ENCODE measurements at places on chromosomes 12 and 14. TPM values are rescaled to one million over a fixed set of nuclear protein-coding genes. Genes with fewer than 3 reads are reported as not detected.

DNA sequence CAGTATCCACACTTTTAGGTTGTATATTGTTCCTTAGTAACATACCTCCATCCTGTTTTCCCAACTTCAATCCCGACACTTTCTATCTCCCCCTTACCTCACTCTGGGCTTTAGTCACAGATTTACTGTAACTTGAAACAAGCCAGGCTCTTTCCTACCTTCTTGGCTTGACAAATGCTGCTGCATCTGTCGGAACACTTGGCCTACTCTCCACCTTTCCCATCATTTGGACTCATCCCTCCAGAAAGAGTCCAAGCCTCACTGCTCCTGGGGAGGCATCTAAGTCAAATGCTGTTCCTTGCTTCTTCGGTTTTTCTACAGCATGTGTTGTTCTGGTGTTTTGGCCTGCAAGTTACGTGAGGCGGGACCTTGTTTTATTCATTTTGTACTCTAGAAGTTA, 142.4 kb downstream of the DACT1 start:
- DNase-seq = no peak

DNA sequence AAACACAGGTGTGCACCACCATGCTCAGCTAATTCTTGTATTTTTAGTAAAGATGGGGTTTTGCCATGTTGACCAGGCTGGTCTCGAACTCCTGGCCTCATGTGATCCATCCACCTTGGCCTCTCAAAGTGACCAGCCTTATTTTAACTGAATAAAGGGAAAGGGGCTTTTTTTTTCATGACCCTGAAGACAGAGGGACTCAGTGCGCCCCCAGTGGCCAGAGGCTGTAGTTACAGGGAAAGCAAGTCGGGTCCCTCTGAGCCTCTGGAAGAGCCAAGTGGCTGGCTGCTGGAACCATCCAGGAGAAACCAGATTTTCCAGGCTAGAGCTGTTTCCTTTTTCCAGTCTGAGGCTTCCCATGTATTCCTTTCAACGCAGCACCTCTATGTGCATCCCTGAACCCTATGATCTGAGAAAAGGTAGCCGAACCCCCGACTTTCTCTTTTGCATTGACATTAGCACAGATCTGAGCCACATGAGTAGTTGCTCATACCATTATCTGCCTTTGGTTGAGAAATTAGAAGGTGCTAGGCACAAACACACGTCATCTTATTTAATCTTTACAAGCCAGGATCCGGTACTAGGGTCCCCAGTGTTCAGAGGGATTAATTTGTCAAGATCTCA, 342.7 kb downstream of the CACNA1C start:
- DNase-seq = peak; percentile 47

Gene PZP
- not detected for total RNA-seq

- peak; percentile 74 for DNase-seq
These were observed 2.3 kb upstream of the SCNN1A start for GRCh38 chr12:6377667-6377994.

GRCh38 chr12:43029971-43030370, 440.4 kb upstream of the PRICKLE1 start:
- no peak for DNase-seq

- DNase-seq = no peak
These were observed 40.3 kb downstream of the SLC38A2 start for GRCh38 chr12:46332260-46332659.

DNA sequence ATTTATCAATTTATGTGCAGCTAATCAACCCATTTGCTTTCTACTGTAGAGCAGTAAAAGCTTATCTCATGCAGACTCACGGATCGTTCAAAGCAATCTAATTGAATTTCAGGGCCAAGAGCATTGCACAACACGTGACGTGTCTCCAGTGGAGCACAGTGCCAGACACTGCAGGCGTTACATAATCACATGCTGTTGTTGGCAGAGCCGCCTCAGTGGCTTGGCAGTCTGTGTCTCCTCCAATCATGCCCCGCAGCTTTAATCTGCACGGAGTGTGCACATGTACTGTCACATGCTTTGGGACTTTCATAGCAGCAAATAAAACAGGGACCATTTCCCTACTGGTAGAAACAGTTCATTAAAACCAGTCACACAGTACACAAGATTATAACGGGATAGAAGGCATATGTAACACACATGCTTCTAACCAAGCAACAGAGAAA, 309.3 kb downstream of the ITPR2 start:
- DNase-seq = peak; percentile 90

DNA sequence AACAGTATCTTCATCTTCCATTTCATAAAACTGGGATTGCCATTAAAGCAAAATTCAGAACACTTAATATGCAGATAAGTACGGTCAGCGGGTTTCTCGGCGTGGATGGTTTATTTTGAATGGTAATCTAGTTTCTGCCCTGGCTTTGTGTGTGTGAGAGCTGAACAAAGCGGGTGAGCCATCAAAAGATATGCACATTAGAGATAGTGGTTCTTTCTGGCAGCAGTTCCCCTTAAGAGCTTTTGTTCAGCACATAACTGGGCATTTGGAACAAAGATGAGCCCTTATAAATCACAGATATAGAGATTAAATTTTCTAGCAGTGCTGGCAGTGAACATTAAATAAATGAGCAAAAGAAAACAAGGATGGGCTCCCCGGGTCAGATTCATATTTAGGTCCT, 207.5 kb downstream of the CALM1 start:
- DNase-seq = no peak

GRCh38 chr12:49720214-49720613, 13.0 kb upstream of the FMNL3 start:
- DNase-seq = no peak

DNA sequence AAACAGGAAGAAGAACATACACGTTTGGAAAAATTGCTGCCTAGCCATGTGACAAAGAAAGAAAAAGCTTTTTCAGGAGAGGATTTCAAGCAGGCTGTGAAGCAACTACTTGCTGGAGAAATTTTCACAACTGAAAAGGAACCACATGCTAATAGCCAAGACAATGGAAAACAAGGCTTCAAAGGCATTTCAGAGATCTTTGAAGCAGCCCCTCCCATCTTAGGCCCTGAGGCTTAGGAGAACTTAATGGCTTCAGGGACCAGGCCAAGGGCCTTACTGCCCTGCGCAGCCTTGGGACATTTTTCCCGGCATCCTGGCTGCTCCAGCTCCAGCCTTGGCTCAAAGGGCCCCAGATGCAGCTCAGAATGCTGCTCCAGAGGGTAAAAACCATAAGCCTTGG, 255.9 kb upstream of the ARID2 start:
- DNase-seq = no peak

Gene TCL1B
- not detected for total RNA-seq

- DNase-seq = peak; percentile 22
These were observed 10.1 kb upstream of the GRIP1 start for GRCh38 chr12:66688846-66689439.

DNA sequence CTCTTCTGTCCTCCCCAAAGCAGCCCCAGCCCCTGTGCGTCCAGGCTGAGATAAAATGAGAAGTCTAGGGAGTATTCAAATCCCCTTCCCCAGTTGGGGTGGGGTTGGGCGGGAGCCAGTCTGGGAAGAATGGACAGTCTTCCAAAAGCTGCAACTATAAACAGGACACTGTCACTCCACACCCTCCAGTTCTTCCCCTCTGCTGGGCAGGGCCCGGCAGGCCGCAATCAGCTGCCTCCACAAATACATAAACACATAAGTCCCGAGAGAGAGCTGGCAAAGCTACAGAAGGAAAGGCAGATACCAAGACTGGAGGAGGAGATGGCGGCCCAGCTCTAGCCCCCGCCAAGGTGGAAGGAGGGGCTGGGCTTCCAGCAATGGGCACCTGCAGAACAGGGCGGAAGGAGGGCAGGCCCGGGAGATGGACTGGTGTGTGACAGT, 12.7 kb downstream of the LTBP2 start:
- no peak for DNase-seq

DNA sequence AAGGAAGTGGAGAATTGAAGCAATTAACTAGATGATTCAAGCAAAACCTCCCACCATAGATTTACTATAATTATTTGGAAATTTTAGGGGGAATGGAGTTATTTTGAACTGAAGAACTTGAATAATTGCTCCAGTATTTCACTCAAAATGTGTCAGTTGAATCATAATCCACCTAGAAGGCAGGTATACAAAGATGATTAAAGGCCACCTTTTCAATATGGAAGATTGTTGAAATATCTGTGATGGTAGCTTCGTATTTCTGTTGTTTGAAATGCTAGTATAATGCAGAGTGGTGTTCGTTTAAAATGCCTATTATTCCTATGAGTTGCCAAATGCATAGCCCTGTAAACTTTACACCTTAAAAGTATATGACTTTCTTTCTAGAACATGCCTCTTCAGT, 3.1 kb downstream of the HMGA2 start:
- DNase-seq = no peak

DNA sequence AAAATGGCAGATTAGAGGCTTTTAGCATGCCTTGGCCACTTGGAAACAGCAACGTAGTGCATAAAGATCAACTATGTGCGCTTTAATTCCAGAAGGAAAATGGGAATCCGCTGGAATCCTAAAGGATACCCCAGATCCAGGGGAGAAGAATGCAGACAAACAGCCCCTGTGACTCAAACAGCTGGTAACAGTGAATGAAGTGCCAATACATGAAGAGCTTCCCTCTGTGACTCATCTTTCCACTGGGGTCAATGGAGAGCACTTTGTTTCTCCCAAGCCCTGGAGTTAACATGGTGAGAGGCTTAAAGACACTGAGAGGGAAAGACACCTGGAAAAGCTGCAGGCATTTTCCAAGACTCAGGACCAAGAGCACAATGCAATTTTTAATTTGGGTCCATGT, 263.1 kb downstream of the CEP128 start:
- no peak for DNase-seq

Gene ENDOU
- total RNA-seq = not detected

DNA sequence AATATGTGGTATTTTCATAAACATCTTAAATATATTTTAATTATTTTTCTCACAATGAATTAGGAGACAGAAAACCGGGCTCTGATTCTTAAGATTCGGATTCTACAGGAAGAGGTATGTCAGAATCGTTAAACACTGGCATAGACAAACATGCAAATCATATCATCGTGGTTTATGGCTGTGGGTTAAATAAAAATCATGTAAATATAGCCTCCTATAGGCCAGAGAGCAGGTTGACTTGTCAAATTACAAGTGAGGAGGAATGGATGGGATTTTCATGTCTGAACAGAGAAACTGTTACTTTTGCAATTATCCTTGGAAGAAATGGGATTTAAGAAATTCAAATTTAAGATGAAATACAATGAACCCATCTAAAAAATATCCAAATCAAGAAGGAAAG, 74.9 kb upstream of the BCAT1 start:
- no peak for DNase-seq

Measured in transverse colon (tissue), 4 donors.